Left lung (tissue), 14 donors: ENCODE measurements at places on chromosomes 6 and 20.

DNA sequence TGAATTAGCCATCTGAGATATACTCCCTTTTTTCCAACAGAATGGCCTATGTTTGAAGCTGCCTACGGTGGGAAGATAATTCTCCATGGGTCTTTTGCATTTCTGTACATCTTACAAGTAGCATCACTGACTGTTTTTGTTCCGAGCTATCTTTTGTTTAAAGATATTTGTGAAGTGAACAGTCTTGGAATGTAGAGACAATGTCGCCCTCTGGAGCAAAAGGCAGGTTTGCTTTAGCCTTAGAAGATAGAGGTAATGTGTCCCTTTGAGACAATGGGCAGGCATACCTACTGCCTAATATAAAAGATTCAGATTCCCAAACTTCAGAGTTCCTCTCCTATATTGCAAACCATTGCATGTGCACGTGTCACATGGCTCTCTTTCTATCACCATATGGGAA lies 347.8 kb upstream of the CNR1 start:
- DNase-seq: no peak

- no peak for DNase-seq
Observed at GRCh38 chr6:24079076-24079475, 46.9 kb upstream of the NRSN1 start.

- no peak for DNase-seq
Observed at GRCh38 chr6:36769676-36770499, 69.4 kb downstream of the CPNE5 start.

DNA sequence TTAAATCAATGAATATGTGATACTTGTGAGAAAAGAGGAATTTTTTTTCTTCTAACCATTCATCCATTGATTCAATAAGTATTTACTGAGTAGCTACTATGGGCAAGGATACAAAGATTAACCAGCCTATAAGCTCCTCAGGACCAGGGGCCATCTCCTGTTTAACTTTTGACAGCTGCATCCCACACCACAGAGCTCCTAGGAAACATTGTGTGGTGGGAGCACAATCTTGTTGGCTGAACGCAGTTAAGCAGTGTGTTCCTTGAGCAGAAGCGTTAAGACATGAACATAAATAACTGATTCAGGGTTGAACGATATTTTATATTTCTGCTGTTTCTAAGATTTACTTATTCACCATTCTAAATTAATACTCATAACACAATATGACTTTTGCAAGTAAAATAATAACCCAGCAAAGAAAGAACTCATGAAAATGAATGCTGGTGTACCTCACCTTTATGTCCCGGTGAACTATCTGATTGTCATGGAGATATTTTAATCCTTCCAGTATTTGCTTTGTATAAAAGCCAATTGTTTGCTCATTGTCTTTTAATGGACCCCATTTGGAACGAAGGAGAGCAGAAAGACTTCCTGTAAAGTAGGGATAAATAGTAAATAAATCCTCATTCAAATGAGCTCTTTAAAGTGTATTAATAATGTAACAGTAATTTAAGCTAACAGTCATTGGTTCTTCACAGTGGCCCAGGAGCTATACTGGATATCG lies 62.6 kb upstream of the MAP7 start:
- DNase-seq: no peak

DNA sequence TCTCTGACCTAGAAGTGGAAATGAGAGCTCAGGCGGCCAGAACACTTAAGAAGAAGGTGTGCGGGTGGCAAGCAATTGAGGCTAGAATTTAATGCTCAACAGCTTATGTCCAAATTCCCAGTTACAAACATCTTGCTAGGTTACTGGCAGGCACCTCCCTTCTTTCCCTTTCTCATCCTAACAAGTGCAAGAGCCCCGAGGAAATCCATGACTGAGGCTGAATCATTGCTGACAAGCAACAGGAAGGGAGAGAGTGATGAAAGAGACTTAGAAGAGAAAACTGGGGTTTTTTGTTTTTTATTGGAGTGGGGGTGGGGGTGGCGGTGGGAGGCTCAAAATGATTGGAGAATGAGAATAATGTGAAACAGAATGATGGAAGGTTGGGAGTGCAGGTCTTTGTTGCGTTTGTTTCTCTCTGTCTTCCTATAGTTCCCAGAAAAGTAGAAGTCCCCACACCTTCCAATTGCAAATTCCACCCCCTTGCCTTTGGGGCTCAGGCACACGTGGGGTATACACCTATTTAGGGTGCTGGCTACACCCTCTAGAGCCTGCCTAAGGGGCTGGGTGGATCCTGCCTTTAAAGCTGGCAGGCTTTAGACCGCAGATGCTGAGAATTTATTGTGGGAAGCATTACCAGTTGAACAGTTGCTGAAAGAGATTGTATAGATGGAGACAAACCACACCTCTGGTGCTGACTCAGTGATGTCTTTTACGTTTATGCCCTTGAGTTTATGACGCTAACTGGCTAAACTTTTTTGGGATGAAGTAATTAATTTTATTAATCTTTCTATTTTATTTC lies 1.4 kb downstream of the FAM83B start:
- DNase-seq: no peak

GRCh38 chr20:47220161-47220582 lies 136.3 kb downstream of the ZMYND8 start:
- DNase-seq: no peak

- no peak for DNase-seq
Observed at GRCh38 chr20:21920211-21920610, 214.7 kb downstream of the PAX1 start.

DNA sequence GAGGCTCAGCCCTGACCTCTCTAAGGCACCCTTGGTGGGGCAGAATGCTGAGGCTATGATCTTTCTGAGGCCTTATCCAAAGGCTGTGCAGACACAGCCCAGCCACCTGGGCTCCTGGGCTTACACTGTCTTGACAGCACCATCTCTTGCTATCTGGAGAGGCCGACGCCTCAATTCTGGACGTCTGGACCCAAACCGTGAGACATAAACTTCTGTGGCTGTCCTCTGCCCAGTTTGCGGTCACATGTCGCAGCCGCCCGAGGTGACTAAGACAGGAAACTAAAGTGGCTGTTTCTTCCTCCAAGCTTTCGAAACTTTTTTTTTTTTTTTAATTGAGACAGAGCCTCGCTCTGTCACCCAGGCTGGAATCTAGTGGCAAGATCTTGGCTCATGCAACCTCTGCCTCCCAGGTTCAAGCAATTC lies 49.3 kb downstream of the PRR18 start:
- peak; percentile 91 for DNase-seq

DNA sequence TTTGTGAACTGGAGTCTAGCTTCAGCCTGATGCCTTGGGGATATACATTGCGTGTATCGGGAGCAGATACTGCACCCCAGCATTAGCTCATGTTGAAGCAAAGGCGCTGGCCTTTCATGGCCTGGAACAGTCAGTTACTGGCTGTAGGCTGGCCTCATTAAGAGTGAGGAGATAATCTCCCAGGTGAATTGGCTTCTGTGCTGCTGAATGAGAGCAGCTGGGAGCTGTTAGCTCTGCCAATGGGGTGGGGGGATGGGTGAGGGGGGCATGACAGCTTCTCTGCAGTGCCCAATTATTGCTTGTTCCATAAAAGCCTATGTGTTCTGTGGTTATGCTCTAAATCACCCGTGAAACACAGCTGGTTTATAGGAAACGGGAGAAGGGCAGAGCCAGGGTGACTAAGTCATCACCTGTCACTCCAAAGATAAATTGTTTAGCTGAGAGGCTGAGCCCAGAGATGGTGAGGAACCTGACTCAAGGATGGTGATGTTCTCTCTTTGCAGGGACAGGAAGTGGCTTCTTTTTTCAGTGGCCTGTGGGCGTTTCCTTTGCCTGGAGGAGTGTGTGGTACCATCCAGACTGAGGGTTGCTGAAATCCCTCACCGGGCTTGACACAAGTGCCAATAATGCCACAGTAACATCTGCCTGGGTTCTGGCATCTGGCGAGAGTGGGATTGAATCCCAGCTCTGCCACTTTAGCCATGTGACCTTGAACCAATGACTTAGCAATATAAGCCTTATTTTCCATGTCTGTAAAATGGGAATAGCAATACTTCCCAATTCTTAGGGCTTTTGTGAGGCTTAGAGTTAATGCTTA lies 170.8 kb downstream of the BCAS1 start:
- DNase-seq: no peak

GRCh38 chr20:62752671-62753501 lies 43.4 kb upstream of the MRGBP start:
- DNase-seq: no peak

DNA sequence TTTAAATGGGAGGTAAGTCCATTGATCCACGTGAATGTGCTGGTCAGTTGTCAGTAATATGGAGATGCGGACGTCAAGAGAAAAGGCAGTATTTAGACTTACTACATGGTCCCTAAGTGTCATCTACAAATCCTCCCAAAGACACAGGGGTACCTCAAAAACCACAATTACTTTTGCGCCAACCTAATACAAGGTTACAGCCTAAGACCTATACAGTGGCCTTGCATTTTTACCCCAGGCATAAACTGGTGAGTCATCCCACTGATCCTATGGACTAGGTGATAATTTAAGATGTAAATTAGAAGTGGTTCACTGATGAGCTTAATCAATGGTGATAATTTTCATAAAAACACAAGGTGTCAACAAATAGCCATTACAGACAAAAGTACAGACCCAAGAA lies 141.0 kb downstream of the NFATC2 start:
- DNase-seq: no peak
